HT-29 (cell line): ENCODE measurements at places on chromosomes 6 and 20. TPM values are rescaled to one million over a fixed set of nuclear protein-coding genes. Genes with fewer than 3 reads are reported as not detected.

GRCh38 chr20:13101706-13102105, 92.9 kb downstream of the SPTLC3 start:
- no peak for DNase-seq

DNA sequence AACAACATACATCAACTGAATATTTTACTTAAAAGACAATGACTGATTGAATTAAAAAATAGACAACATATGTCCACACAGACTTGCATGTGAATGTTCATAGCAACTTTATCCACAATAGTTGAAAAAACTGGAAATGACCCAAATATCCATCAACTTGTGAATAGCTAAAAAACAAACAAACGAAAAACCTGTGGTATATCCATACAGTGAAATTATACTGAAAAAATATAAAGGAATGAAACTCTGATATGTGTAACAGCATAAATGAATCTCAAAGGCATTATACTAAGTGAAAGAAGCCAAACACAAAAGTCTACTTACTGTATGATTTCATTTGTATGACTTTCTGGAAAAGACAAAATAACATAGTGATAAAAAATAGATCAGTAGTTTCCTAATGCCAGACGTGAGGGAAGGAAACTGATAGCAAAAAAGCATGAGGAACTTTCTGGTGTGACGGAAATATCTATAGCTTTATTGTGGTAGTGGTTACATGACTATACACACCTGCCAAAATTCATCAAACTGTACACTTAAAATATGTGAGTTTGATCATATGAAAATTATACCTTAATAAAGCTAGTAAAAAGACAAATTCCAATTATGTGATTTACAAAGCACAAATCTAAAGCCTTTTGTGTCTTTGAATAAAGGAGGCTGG, 123.2 kb downstream of the BACH2 start:
- DNase-seq = no peak

Gene SERPINB1
- 75.5 and 93.2 TPM in 2 replicates for total RNA-seq

Gene CCN5
- not detected in 2 replicates for total RNA-seq
